Testis (tissue), 5 donors: ENCODE measurements at places on chromosomes 3 and 15.
A peak's percentile ranks its signal among the peaks of the same experiment; 100 is the strongest.

- no peaks in the 10 kb centered on the region for H3K27me3 ChIP-seq
- H3K4me3 ChIP-seq = no peak overlapping the region
- peaks cover 20% of the 10 kb centered on the region for H3K4me1 ChIP-seq
- no peaks in the 10 kb centered on the region for H3K36me3 ChIP-seq
Observed at GRCh38 chr3:53261712-53262111, 5.9 kb upstream of the TKT start.

GRCh38 chr15:90469723-90470122 is 60.0 kb upstream of the CRTC3 start:
- H3K4me1 ChIP-seq = peaks cover 4% of the 10 kb centered on the region
- no peak overlapping the region for H3K27ac ChIP-seq
- no peak for DNase-seq
- no peaks in the 10 kb centered on the region for H3K27me3 ChIP-seq
- H3K4me3 ChIP-seq = no peak overlapping the region

- no peak for DNase-seq
- no peak overlapping the region for H3K27ac ChIP-seq
- H3K27me3 ChIP-seq = no peaks in the 10 kb centered on the region
- no peaks in the 10 kb centered on the region for H3K4me1 ChIP-seq
- no peak overlapping the region for H3K4me3 ChIP-seq
- H3K36me3 ChIP-seq = no peaks in the 10 kb centered on the region
Observed at GRCh38 chr15:30953731-30954378, 37.6 kb downstream of the MTMR10 start.

GRCh38 chr3:41447701-41448100 is 248.4 kb downstream of the CTNNB1 start:
- H3K36me3 ChIP-seq = no peaks in the 10 kb centered on the region
- H3K4me1 ChIP-seq = no peaks in the 10 kb centered on the region
- H3K4me3 ChIP-seq = no peak overlapping the region
- H3K27me3 ChIP-seq = no peaks in the 10 kb centered on the region

DNA sequence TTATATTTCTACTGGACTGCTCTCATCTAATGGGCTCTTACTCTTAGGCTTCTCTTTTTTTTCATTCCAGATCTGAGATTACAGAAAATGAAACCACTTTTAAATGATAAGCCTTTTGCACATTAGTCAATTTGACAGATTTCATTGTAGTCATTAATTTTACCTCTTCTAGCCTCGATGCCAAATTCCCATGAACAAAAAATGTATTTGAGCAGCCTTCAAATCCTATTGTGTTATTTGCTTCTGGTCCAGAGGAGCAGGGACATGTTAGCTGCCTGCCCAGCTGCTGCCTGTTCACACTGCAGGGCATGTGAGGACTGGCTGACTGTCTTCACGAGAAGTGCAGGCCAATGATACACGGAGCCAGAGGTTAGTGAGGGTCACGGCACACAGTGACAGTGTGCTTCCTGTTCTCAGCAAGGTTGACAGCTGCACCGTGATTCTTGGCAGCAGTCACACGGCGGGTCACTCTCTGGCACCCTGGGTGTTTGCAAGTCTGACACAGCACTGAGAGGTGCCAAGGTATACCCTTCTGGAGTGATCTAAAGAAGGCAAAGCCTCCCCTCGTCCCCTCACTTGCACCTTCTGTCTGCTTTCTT is 40.8 kb downstream of the KAT2B start:
- no peaks in the 10 kb centered on the region for H3K4me1 ChIP-seq
- DNase-seq = peak; percentile 15
- H3K27ac ChIP-seq = no peak overlapping the region
- H3K4me3 ChIP-seq = no peak overlapping the region
- H3K27me3 ChIP-seq = no peaks in the 10 kb centered on the region

DNA sequence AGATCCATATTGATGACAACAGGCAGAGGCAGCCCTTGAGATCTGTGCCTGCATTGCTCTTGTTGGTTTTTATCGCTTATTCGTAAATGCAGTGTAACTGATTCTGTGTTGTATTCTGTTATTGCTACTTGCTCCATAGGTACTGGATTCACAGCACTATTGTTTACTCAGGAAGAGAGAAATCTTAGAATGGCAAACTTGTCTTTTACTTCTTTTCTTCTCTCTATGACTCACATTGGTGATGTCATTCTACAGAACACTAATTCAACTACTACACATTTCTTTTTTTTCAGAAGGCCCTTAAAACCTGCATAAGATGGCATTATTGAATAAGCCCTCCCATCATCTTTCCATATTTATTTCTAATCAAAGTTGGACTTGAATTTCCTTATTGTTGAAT is 201.0 kb upstream of the GBE1 start:
- H3K27me3 ChIP-seq = no peaks in the 10 kb centered on the region
- no peak for DNase-seq
- H3K4me1 ChIP-seq = no peaks in the 10 kb centered on the region
- H3K36me3 ChIP-seq = no peaks in the 10 kb centered on the region
- H3K4me3 ChIP-seq = no peak overlapping the region

DNA sequence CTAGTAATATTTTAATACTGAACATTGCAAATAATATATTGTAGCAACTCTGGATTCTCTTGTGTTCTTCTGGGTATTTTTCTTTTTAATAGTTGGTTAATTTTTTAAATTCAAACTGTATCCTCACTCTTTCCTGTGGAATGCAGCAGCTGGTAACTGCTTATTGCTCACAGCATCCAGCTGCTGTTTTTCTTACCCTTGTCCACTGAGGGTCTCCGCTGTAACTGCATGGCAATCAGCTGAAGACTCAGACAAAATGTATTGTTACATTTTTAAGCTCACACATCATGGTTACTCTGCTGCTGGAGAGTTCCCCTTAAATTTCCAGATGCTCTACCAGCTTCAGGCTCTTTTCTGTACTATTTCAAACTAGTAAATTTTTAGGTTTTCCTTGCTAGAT is 227.6 kb downstream of the MBNL1 start:
- no peaks in the 10 kb centered on the region for H3K36me3 ChIP-seq
- H3K27ac ChIP-seq = no peak overlapping the region
- DNase-seq = no peak
- peaks cover 11% of the 10 kb centered on the region for H3K4me1 ChIP-seq
- no peaks in the 10 kb centered on the region for H3K27me3 ChIP-seq

DNA sequence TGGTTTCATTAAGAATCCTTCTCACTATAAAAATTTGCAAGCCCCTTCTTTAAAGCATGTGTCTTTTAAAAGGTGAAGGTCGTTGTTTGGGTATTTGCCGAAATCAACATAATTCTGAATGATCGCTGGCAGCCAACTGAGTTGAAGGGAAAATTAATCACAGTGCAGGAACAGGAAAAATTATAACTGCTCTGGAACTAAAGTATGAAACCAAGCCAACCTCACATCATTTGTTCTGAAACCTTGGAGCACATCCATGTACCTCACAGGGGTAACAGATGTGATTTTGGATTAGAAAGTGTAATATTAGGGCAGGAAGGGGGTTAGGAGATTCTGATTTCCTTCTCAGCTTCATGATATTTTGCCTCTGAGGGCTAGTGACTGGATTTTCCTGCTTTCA is 52.2 kb upstream of the PTX3 start:
- H3K4me3 ChIP-seq = no peak overlapping the region
- H3K4me1 ChIP-seq = no peaks in the 10 kb centered on the region
- no peaks in the 10 kb centered on the region for H3K27me3 ChIP-seq

DNA sequence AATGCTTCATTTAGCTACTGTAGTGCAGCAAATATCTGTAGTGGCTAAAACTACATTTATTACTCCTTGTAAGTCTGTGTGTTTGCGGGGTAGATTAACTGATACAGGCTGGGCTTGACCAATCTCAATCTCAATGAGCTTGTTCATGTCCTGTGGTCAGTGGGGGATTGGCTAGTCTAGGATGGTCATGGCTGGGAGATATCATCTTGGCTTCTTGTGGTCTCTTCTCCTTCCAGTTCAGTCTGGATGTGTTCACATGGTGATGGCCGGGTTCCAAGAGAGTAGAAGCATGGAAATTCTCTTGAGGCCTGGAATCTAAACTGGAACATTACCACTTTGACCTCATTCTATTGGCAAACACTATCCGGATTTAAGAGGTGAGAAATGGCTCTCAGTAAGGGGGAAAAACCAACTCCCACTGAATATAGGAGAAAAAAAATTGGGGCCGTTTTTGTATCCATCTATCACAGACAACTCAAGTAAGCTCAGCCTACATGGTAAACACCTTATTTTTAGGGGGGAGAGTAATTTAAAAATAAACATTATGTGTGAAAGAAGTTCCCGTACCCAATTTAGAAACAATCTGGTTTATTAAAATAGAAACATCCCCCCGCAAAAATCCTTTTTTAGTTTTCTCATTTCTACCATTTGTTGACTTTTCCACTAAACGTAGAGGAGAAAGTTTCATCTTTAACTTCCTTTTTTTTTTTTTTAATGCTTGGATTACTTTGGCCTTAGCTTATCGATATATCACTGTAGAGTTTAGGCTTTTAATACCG is 284.9 kb upstream of the TBC1D5 start:
- no peak overlapping the region for H3K27ac ChIP-seq
- H3K4me1 ChIP-seq = no peaks in the 10 kb centered on the region
- no peak for DNase-seq
- H3K4me3 ChIP-seq = no peak overlapping the region
- no peaks in the 10 kb centered on the region for H3K27me3 ChIP-seq
